ENCODE measurements at places on chromosomes 7 and 10.

- DNase-seq = no peak
Measured at GRCh38 chr10:61896854-61897661, 4.4 kb upstream of the ARID5B start.

- DNase-seq = no peak
Measured at GRCh38 chr7:159280008-159280407, 135.3 kb upstream of the VIPR2 start.

- DNase-seq = no peak
Measured at GRCh38 chr7:96188591-96188991, 133.3 kb downstream of the SLC25A13 start.

DNA sequence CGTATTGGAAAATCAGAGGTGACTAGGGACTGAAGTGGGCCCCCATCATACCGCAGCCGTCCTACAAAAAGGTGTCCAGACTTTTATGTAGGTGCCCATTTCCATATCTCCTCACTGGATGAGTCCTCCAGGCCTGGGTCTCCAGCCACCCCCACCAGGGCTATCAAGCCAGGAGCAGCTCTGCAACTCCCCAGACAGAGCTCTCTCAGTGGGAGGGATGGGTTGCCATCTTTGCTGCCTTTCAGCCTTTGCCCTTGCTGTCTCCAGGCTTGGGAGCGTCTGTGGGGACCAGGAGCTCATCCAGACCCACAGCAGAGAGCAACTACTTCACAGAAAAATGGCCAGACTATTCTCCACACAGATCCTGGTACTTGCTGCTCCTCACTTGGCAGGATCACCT is 802.7 kb upstream of the IGFBP3 start:
- no peak for DNase-seq

DNA sequence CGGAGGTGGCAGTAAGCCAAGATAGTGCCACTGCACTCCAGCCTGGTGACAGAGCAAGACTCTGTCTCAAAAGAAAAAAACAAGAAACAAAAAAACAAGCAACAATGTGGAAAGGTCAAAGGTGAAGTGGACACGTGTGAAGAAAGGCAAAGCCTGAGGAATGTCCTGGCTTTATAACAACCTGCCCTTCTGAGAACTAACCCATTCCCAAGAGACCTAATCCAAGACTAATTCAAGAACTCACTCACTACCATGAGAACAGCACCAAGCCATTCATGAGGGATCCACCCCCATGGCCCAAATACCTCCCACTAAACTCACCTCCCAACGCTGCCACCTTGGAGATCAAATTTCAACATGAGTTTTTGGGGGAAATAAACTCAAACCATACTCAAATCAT is 47.5 kb upstream of the KIF5B start:
- DNase-seq = no peak

Measured in SK-N-MC (cell line).